Epithelial cell of alveolus of lung (primary cell): ENCODE measurements at places on chromosomes 4 and X. TPM values are rescaled to one million over a fixed set of nuclear protein-coding genes. Genes with fewer than 3 reads are reported as not detected.

The AWAT2 gene
- not detected in 2 replicates for total RNA-seq

The CT45A2 gene
- total RNA-seq: not detected in 2 replicates

The DUSP9 gene
- 0.32 and 0.39 TPM in 2 replicates for total RNA-seq

The GRSF1 gene
- 69.7 and 79.9 TPM in 2 replicates for total RNA-seq

The SPACA5 gene
- total RNA-seq: not detected in 2 replicates
